ENCODE measurements at places on chromosomes 3 and 15.

DNA sequence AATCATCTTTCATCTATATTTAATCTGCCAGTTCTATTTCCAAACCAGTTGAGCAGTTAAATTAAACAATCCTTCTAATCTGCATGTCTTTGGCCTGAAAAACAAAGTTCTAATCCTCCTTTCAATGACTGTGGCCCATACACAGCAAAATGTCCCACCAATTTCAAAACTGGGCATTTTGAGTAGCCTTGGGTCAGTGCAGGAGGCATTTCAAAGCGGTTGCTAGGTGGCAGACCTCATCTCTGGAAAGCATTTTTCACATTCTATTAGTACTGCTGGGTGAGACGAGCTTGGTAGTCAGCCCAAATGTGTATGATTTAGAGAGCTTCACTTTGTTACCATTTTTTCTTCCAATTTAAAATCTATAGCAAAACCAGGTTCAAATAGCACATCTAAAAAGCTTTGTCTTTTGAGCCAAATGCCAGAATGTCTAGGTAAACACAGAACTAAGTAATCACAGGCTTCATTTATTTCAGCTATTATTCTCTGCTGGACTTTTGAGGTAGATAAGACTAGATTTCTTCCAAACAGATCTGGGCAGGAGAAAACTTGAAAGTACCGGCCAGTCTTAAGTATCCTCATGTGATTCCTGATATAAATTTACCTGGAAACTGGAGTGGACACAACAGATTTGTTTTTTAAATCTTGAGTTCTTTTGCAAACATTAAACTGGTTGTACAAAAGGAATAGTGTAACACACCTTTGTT lies 8.9 kb upstream of the ARHGEF26 start:
- DNase-seq: no peak

DNA sequence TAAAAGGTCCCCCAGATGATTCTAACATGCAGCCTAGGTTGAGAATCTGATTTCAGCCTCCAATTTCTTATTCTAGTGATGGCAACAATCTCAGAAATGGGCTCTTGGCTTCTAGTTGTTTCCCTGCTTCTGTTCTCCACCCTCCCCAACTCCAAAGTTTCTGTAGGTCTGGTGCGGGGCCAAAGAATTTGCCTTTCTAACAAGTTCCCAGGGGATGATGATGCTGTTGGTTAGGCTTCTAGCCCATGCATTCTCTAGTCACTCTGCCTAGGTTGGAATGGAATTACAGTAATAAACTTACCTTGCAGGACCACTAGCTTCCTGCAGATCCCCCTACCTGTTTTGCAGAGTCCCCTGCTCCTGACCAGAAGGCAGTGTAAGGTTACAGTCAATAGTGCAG lies 103.2 kb upstream of the PPP2R3A start:
- no peak for DNase-seq

DNA sequence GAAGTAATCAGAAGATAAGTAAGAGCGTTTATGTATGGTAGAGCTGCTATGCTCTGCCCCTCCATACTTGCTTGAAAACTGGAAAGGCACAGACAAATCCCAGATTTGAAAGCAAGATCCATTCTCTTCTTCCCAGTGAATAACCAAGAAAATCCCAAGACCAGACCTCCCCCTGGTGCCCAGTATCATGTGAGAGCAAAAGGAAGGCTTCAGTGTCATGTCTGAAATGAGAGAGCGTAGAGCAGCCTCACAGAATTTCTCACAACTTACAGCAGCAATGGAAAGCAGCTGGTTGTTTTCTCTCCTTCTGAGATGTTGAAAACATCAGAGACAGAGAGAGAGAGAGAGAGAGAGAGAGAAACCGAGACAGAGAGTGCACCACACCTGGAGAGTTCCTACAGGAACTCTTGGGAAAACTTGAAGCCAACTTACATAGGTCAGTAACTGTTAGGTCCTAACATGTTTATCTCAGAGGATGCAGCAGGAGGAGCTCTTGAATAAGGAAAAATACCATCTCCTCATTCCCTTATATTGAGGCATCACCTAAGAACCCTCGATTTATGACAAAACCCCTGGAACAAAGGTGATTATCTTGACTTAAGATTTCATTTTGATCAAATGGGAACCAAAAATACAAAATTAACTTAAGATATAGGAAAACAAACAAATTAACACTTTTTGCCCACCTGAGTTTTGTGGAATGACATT lies 273.3 kb downstream of the NSUN3 start:
- DNase-seq: peak; percentile 56

- peak; percentile 40 for DNase-seq
These were observed 1.5 kb upstream of the RBM15B start for GRCh38 chr3:51389423-51390183.

- DNase-seq: peak; percentile 49
These were observed 85.5 kb upstream of the LRTM1 start for GRCh38 chr3:55013145-55013925.

GRCh38 chr3:157844800-157845565 lies 261.2 kb downstream of the SHOX2 start:
- peak; percentile 92 for DNase-seq

DNA sequence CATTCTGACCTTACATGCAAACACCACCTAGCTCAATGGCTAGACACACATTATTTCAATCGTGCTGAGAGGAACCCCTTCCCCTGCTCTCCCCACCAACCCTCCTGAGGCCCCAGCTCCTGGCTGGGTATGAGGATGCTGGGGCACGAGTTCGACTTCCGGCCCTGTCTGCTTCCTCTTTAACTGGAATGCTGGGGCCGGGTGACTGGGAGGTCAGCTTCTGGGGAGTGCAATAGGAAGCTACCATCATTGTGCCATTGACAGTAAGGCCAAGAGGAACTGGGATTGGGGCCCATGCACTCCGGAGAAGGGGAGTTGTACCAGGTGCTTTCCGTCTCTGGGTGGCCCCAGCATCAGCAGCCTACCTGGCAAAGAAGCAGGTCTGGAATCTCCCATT lies 15.6 kb upstream of the TLE3 start:
- peak; percentile 78 for DNase-seq

DNA sequence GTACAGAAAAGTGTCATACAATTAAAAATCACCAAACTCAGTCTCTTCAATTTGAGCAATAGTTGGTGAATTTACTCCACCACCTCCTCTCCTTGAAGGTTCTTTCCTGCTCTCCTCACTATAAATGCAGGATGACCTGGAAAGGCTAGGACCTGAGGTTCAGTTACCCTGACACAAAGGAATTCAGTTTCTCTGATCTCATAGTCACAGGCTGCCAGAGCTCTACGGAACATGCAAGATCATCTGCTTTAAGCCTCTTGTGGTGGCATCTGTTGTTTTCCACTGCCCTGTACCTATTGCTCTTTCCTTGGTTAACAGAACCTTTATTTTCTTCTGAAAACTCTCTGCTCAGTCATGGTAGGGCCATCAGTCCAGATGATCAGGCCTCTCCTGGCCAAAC lies 4.9 kb upstream of the TP63 start:
- peak; percentile 38 for DNase-seq

DNA sequence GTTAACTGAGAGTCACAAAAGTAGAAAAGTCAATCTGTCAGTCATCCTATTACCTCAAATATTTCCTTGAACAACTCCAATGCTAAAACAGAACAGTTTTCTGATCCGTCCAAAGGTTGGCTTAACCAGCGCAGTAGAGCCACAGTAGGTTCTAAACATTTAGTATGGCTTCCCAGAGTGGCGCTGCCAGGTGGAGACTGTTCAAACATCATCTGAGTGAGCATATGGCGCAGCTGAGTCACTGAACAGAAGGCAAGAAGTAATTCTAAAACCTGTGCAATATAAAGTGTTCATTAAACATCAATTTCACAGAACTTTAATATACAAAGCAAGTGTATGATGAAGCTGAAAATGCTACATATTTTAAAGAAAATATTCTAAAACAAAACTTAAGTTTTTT lies 19.9 kb downstream of the CIP2A start:
- no peak for DNase-seq

GRCh38 chr3:183144363-183144762 lies 18.2 kb downstream of the LAMP3 start:
- no peak for DNase-seq

GRCh38 chr15:57503911-57504598 lies 87.6 kb upstream of the MYZAP start:
- peak; percentile 76 for DNase-seq

DNA sequence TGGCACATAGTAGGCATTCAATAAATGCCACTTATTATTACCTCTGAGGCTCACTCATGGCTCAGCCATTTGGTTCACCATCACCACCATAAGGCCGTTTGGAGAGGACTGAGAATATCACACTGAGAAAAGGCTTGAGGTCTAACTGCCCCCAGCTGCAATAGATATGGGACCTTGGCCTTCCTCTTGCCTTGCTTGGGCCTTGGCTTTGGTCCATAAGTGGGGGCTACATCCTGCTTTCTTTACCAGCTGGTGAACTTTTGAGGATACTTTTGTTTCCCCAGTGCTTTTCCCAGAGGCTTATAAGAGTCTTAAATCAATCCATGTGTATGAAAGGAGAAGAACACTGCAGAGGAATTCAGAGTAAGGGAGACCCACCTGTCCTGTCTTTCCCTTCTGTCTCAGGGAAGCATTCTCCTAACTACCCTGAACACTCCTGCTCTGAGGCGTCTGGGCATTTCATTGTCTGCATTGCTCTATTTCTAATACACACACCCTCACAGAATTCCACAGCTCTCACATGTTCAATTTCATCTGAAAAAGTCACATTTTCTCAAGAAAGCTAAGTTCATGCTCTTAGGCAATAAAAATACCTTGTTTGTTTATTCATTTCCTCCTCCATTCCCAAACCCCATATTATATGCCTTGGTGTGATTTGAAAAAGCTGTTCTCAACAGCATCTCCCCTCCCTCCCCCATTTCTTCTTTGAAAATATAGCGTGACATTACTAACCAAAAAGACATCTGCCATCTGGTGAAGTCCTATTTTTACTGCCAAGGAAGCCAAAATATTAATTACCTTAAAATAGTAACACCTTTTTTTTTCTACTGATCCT lies 22.5 kb upstream of the KCNMB2 start:
- peak; percentile 44 for DNase-seq

- DNase-seq: no peak
These were observed 207.9 kb downstream of the CD47 start for GRCh38 chr3:107882881-107883280.

DNA sequence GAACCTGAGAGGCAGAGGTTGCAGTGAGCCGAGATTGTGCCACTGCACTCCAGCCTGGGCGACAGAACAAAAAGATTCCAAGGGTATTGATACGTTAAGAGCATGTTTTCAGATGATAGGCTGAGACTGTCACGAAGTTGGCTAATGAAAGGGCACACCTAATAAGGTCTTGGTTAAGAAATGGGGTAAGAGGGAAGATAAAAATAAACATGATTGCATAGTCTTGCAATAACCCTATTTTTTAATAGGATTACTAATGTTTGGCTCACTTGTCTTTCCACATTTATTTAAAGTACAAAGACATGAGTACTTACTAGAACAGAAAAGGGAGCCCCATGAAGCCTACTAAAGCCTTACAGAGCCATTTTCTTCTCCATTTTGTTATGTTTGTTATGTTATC lies 109.0 kb downstream of the FRMD4B start:
- no peak for DNase-seq

- DNase-seq: no peak
These were observed 43.3 kb downstream of the ZNF609 start for GRCh38 chr15:64503640-64504039.

GRCh38 chr3:72401005-72401545 lies 447.2 kb downstream of the SHQ1 start:
- DNase-seq: no peak

GRCh38 chr3:50658416-50658815 lies 16.3 kb upstream of the DOCK3 start:
- DNase-seq: no peak

DNA sequence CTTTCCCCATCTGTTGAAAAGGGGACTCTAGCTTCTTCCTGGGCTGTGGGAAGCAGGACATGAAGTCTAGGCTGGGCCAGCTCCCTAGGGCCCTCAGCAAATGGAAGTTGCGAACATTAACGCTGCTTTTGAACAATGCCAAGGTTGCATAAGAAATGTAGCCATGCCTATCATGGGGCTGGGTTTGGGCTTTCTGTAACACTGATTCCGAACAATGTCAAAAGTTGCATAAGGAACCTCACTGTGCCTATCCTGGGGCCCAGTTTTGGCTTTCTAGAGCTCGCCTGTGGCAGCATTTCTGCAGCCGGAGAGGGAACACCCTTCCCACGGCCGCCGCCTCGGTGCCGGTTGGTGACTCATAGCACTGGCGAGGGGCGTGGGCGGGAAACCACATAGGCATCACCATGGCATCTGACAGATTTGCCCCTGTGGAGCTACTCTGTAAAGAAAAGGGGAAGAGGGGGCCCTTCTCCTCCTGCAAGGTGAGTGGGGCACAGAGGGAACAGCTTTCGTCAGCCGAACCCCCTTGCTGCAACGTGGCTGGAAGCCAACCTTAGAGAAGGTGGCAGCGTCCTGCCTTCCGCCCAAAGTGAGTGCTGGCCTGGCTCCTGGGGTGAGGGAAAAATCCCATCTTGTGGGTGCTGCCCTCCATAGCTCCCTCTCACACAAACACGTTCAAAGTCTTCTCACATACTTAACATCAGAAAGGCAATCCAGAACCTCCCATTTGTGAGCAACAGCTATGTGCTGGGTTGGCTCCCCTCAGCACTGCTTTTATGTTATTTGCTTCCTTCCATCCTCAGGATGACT lies 46.6 kb upstream of the ATP2B2 start:
- no peak for DNase-seq

- no peak for DNase-seq
These were observed 336.2 kb downstream of the EPHB1 start for GRCh38 chr3:135131290-135131689.

- DNase-seq: no peak
These were observed 140.7 kb upstream of the NSMCE3 start for GRCh38 chr15:29410338-29410737.

GRCh38 chr3:173502983-173503568 lies 105.5 kb downstream of the NLGN1 start:
- DNase-seq: peak; percentile 87

DNA sequence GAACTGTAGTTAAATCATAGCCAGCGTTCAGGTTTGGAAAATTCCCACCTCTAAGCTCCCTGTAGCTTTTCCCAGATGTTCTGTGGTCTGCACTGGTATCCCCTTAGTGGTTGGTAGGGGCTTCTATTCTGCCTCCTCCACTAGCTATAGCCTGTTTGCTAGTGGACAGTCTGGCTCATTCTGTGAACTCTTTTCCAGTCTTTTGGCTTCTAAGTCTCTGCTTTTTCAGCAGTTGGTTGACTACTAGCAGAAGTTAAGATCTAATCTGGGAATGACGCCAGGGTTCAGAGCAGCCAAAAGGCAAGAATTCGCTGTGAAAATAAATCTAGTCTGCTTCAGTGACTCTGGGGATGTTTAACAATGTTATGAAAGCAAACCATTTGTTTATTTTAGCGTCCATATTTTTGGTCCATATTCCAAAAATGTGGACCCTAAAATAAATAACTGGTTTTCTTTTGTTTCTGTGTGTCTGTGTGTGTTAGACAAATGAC lies 73.7 kb upstream of the WDR72 start:
- DNase-seq: peak; percentile 97

GRCh38 chr15:57708047-57708446 lies 1.5 kb downstream of the POLR2M start:
- no peak for DNase-seq

- no peak for DNase-seq
These were observed 145.2 kb downstream of the SHQ1 start for GRCh38 chr3:72702997-72703396.
